Osteocyte (in vitro differentiated cells): ENCODE measurements at places on chromosomes 13 and 19. TPM values are rescaled to one million over a fixed set of nuclear protein-coding genes. Genes with fewer than 3 reads are reported as not detected.

GRCh38 chr13:52644108-52644507, 1.9 kb downstream of the HNRNPA1L2 start:
- no peaks in the 10 kb centered on the region for H3K27me3 ChIP-seq
- H3K36me3 ChIP-seq, result peaks cover 32% of the 10 kb centered on the region

DNA sequence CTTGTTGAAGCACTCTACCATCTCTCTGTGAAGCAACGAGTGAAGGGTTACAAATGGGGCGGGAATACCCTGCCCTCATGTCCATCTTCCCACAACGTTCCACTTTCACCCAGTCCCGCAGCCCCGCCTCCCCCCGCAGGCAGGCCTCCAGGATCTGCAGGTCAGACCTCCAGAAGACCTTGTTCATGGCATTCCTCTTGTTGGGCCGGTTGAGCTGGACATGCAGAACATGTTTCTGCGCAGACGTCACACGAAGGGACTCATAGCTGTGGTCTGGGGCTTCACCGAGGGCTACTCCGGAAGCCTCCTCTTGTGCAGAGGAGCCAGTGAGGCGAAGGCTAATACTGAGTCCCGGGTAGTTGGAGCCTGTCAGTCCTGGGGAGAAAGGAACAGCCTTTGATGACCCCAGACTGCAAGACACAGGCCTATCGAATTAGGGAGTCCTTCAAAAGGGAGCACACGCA, 420 bp downstream of the ECH1 start:
- H3K4me3 ChIP-seq, result peak overlapping the region; percentile 82
- no peak for DNase-seq
- peak overlapping the region; percentile 97 for H3K27ac ChIP-seq
- H3K27me3 ChIP-seq, result no peaks in the 10 kb centered on the region
- peaks cover 16% of the 10 kb centered on the region for H3K4me1 ChIP-seq
- peaks cover 24% of the 10 kb centered on the region for H3K36me3 ChIP-seq

DNA sequence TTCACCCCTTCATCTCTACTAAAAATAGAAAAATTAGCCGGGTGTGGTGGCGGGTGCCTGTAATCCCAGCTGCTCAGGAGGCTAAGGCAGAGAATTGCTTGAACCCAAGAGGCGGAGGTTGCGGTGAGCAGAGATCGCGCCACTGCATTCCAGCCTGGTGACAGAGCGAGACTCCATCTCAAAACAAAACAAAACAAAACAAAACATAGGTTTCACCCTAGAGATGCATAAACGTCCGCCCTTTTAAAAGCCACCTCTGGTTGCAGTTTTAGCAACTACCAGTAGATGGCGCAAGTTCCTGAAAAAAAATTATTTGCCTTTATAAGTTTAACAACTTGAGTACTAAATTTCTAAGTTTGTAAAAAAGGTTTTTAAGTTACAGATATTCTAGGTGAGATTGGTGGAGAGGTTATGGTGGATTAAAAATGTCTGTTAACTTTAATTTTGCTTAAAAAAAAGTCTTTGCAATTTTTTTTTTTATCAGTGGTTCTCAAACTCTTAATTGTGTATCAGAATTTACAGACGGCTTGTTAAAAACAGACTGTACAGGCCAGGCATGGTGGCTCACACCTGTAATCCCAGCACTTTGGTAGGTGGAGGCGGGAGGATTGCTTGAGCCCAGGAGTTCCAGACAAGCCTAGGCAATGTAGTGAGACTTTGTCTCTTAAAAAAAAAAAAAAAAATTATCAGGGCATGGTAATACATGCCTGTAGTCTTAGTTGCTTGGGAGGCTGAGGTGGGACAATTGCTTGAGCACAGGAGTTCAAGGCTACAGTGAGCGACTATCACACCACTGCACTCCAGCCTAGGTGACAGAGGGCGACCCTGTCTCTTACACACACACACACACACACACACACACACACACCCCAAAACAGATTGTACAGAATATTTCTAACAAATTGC, 42.1 kb downstream of the NAA16 start:
- H3K4me3 ChIP-seq, result no peak overlapping the region
- H3K27ac ChIP-seq, result peak overlapping the region; percentile 47

DNA sequence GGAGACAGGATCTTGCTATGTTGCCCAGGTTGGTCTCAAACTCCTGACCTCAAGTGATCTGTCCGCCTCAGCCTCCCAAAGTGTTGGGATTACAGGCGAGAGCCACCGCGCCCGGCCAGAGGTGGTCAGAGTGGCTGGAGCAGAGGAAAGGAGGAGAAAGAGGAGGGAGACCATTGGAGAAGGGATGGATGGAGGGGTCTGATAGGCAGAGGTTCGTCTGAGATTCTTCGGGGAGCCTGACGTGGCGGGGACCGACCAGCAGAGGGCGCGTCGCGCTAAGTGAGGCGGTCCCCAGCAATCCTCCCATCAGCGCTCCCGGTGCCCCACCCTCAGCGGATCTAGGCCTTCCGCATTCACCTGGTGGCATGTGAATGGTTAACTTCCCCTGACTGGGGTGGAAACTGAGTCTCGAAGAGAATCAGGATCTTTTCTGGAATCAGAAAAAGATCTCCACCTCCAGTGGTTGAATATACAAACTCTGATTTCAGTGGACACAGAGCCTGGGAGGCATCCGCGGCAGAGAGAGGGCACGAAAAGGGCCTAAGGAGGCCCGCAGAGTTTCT, 8.8 kb downstream of the GTPBP3 start:
- DNase-seq, result peak; percentile 93
- H3K27me3 ChIP-seq, result no peaks in the 10 kb centered on the region
- peaks cover 40% of the 10 kb centered on the region for H3K4me1 ChIP-seq
- H3K4me3 ChIP-seq, result no peak overlapping the region

DNA sequence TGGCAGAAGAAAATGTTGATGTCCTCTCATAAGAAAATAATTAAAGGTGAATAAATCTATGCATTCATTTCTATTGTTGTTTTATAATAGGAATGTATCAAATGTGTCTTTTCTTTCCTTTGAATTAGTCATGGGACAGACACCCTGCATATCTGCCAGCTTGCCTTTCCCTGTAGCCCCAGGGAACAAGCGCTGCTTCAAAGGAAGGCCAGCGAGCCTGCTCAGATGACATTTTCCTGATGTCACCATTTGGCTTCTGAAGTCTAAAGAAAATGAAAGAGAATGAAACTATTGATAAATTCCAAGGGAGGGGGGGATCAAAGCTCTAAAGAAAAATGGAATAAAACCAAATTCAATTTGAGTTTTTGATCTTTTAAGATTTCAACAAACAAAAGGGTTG, 574.8 kb downstream of the IRS2 start:
- H3K27ac ChIP-seq, result no peak overlapping the region
- no peak for DNase-seq
- peaks cover 12% of the 10 kb centered on the region for H3K4me1 ChIP-seq
- H3K36me3 ChIP-seq, result no peaks in the 10 kb centered on the region

GRCh38 chr19:20256606-20257005, 89.6 kb downstream of the ZNF486 start:
- H3K4me3 ChIP-seq, result no peak overlapping the region
- no peak for DNase-seq
- no peak overlapping the region for H3K27ac ChIP-seq
- H3K36me3 ChIP-seq, result peaks cover 2% of the 10 kb centered on the region
- no peaks in the 10 kb centered on the region for H3K27me3 ChIP-seq
- no peaks in the 10 kb centered on the region for H3K4me1 ChIP-seq

COL4A1 gene
- 3,181 and 3,589 TPM in 2 replicates for total RNA-seq
